ENCODE measurements at places on chromosomes 12 and 14. TPM values are rescaled to one million over a fixed set of nuclear protein-coding genes. Genes with fewer than 3 reads are reported as not detected.

GRCh38 chr12:50572760-50573159 is 68.0 kb downstream of the DIP2B start:
- no peak for DNase-seq

DNA sequence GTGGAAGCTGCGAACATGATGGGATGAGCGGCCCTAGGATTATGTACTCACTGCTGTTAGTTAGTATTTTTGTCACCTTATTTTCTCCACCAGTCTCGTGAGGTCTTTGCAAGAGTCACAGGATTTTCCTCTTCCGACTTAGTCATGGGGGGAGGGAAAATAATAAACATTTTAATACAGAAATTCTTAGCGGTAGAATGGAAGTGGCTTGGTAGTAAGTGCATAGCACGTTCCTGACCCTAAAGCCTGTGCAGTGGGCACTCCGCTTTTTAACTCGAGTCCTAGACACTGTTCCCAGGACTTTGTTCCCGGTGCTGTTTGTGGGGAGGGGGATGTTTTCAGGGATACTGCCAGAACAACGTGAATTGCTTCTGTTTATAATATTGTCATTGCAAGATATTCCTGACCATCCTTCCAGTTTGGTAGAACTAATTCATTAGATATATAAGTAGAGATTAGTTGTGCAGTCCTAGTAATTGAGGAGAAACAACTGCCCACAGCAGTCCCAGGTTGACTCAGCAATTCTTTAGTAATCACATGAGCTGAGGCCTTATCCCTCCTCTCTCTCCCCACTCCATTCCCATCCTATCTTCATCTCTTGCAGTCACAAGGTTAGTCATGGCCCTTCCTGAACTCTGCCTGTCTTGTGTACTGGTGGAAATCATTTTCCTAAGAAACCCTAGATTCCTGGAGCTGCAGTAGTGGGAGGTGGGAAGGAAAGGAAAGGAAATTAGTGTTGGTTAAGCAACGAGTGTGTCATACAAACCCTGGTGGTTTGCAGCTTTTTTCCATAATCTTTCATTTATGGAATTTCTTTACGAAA is 799 bp downstream of the SLC38A6 start:
- no peak for DNase-seq

- DNase-seq, result no peak
Measured at GRCh38 chr12:34327671-34328070, 305.4 kb downstream of the ALG10 start.

DNA sequence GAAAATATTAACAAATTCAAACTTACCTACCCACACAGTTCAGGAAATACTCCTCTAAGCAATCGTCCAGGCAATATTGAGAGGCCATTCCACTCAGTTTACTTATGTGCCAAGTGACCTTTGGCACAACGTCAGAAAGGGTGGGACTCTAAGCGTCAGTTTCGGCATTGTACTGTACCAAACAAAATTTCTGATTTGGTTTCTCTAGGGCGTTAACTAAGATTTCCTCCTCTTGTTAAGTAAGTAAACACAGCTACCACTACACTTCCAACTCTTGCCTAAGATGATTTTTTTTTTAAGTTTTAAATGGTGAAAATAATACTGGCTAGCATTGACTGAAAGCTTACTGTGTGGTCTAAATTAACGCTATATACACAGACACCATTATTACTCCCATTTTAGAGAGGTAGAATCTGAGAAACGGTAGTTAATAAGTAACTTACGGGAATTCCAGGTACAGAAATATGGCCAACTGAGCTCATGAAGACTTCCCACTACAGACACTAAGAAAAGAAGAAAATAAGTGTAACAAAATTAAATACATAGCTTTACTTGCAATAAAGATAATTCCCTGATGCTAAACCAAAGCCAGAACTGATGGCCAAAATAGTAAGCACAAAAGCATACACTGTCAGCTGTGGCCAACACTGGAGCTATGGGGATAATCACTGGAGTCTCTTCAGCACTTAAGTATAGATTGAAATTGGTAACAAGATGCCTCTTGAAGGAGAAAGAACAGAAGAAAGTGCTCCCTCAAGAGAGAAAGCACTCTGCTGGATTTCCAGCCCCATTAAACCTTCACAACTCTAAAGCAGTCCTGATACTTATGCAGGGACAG is 76.1 kb downstream of the EPS8 start:
- no peak for DNase-seq

GRCh38 chr12:116172224-116172849 is 105.2 kb downstream of the MED13L start:
- no peak for DNase-seq

GRCh38 chr12:85659754-85660530 is 176.3 kb downstream of the RASSF9 start:
- no peak for DNase-seq

GRCh38 chr14:52052288-52052943 is 16.4 kb downstream of the NID2 start:
- no peak for DNase-seq

- DNase-seq, result no peak
Measured at GRCh38 chr14:102241147-102241546, 63.8 kb downstream of the MOK start.

DNA sequence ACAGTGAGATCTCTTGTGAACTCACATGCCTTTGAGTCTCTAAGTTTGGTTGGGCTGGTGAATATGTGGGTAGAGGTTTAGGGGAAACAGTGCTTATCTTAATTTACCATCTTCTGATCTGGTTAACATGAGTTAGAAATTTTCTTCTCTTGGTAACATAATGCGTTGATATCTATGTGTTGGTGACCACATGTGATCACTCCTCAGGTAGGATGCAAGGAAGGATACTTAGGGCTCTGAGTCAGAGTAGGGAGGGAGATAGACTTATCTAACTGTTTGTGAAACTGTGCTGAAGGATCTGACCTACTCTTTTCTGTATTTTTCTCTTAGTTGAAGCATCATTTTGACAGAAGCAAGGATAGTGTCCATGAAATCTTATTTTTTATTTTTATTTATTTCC is 23.1 kb downstream of the FAM234B start:
- DNase-seq, result no peak

- DNase-seq, result no peak
Measured at GRCh38 chr14:59830338-59830734, 40.2 kb downstream of the RTN1 start.

- no peak for DNase-seq
Measured at GRCh38 chr14:93073358-93073707, 42.4 kb downstream of the ITPK1 start.

DNA sequence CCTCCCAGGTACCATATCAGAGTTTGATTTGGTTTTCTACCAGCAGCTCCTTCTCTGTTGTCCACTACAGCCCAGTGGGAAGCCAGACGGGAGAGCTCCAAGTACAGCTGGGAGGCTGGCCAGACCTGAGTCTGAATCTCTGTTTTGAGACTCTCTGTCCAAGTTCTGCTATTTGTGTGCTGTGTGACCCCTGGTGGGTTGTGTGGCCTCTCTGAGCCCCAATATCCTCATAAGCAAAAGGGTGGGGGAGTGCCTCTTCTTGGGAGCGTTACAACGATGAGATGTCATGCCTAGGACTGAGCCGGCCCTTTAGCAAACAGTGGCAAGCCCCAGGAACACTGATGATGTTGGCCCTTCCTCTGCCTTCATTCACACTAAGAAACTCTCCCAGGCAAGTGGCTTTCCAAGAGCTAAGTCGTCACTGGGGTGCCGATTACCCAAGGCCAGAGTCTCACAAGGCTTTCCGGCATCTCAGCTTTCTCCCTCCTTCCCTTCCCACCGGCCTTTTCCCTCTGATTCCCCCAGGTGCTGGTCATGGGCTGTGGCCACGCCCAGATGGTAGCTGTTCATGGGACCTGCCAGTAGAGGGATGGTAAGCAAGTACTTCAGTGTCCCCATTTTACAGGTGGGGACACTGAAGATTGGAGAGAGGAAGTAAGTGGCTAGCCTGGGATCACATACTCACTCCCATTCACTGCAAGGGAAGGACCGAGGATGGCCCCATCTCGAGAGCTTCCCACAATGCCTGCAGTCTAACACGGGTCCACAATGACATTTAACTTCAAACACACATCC is 47.7 kb downstream of the BCL11B start:
- DNase-seq, result no peak

DNA sequence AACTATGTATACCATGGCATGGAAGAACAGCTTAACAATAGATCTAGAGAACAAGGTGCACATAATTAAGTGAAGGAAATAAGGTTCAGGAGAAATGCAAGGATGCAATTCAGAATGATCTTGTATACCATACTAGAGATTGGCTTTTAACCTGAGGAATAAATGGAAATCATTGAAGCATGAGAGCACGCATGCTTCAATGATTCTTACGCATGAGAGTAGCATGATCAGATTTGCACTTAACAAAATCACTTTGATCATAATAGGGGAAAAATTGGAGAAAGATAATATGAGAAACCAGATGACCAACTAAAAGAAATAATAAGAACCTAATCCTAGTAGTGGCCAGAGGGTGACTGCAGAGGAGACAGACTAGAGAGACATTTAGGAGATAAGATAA is 133.3 kb upstream of the FSCB start:
- DNase-seq, result no peak

GRCh38 chr14:101834397-101834796 is 72.9 kb downstream of the PPP2R5C start:
- no peak for DNase-seq

DNA sequence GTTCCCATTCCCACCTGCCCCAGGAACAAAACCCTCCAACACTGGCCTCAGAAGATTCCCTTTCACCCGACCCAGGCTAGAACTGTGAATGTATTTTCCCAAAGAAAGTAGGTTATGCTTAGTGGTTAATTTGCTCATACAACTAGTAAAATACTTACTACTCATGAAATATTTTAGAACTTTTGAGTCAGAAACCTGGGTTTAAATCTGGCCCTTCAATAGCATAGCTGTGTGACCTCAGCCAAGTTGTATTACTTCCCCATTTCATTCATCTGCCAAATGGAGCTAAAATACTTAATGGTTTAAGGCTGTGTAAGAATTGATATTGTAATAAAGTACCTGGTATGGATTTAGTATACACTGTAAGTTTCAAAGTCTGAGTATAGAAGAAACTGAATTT is 69.1 kb upstream of the DNM1L start:
- no peak for DNase-seq

GRCh38 chr14:84937016-84937415 is 592.9 kb upstream of the FLRT2 start:
- no peak for DNase-seq

DNA sequence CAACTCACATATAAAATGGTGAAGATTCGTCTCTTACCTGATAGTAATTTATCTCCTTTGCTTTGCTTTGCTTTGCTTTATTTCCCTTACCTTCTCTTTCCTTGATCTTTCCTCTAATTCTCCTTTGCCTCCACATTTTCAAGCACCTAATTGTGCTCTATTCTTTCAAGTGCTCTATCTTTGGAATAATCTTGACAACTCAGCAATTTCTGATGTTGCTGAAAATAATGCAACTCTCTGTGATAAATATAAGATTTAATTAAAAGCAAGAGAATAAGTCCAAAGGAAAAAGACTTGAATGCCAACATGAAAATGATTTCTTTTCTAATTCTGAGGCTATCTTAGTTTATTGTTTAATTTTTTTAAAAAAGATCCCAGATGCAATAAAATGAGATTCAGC is 139.5 kb upstream of the SYT1 start:
- no peak for DNase-seq

GRCh38 chr12:2751686-2752085 is 43.1 kb upstream of the FKBP4 start:
- DNase-seq, result no peak

- DNase-seq, result no peak
Measured at GRCh38 chr14:97976861-97977260, 1179.7 kb downstream of the VRK1 start.

DNA sequence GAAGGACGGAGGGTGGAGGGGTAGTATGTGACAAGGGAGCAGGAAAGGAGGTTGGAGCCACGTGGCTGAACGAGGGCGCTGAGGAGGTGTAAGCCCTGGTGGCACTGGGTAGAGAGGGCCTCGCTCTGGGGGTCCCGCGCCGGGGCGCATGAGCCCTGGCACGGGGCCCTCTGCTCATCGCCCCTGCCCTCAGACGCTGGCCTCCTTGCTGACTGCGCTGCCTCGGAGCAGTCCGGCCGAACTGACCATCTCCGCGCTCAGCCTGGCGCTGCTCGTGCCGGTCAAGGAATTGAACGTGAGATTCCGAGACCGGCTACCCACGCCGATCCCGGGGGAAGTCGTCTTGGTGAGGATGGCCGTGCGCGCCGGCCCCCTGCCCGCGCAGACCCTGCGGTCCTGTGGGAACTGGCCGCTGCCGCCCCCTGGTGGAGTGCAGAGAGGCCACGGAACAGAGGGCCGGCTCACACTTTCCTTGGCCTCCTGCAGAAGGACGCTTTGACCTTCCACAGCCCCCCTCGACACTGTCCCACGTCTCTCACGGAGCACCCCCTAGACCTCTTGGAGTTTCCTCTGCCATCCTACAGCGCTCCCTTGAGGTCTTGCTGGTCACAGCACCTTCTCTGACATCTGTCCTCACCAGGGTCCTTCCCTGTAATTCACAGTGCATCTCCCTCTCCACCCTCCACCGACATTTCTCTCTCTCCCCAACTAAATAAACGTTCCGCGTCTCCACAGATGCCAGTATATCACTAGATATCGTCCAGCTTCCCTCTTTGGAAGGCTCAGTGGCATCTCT is 10.5 kb downstream of the ARHGEF25 start:
- no peak for DNase-seq

- no peak for DNase-seq
Measured at GRCh38 chr14:32381869-32382268, 52.8 kb downstream of the AKAP6 start.

- no peak for DNase-seq
Measured at GRCh38 chr12:49863946-49864797, 21.3 kb upstream of the BCDIN3D start.

DNA sequence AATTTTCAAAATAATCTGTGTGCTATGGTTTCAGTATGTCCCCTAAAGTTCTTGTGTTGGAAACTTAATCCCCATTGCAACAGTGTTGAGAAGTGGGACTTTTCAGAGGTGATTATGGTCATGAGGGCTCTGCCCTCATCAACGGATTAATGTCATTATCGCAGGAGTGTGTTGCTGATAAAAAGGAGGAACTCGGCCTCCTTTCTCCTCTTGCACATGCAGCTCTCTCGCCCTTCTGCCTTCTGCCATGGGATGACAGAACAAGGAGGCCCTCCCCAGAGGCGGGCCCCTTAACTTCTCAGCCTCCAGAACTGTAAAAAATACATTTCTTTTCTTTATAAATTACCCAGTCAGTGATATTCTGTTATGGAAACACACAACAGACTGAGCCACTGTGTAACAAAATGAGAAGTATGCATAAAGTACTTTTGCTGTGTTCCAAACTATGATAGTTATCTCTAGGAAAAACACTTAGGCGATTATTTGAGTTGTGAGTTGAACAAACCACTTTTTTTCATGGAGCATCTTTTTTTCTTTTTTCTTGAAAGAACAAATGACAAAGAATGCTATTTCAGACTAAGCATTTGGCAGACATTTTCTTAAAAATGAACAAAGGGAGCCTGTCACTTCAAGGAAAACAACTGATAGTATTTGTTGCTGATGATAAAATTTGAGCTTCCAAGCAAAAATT is 134.8 kb upstream of the FUT8 start:
- DNase-seq, result no peak

KCNC2 gene
- total RNA-seq, result not detected

RND1 gene
- 0.89 TPM for total RNA-seq

NRL gene
- total RNA-seq, result 1.2 TPM

STXBP6 gene
- total RNA-seq, result 7.0 TPM

LTBR gene
- total RNA-seq, result 17.0 TPM

KLRF1 gene
- total RNA-seq, result not detected

CTSG gene
- total RNA-seq, result not detected

VPS29 gene
- 73.5 TPM for total RNA-seq

SELPLG gene
- total RNA-seq, result 0.59 TPM

RAB3IP gene
- total RNA-seq, result 16.9 TPM

POTEM gene
- total RNA-seq, result not detected

CD69 gene
- total RNA-seq, result not detected

EML1 gene
- 38.1 TPM for total RNA-seq

GARIN6 gene
- not detected for total RNA-seq

SLCO1A2 gene
- total RNA-seq, result 3.8 TPM

CLMN gene
- 5.4 TPM for total RNA-seq
